Left colon (tissue), 2 donors: ENCODE measurements at places on chromosomes 3 and 15. TPM values are rescaled to one million over a fixed set of nuclear protein-coding genes. Genes with fewer than 3 reads are reported as not detected.

DNA sequence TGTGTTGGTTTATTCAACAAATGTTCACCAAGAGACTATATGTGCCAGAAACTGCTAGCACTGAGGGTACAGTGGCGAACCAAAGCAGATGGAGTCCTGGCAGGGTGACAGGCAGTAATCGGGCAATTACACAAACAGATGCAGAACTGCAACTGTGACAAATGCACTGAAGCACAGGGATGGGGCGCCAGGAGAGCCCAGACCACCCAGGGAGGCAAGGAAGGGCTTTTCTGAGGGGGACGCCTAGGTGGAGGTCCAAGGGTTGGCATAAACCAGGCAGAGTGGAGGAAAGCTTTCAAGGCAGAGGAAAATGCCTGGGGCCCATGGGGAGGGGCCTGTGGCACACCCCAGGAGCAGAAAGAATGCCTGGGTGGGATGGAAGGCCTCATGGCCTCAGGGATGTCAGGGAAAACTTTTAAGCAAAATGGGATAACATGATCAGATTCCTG is 5.5 kb downstream of the DIS3L start:
- no peak for DNase-seq

Gene GPR62
- total RNA-seq, result not detected

- DNase-seq, result no peak
Measured at GRCh38 chr3:51712511-51712931, 5.7 kb downstream of the GRM2 start.

Gene ATP10A
- total RNA-seq, result 1.4 TPM

DNA sequence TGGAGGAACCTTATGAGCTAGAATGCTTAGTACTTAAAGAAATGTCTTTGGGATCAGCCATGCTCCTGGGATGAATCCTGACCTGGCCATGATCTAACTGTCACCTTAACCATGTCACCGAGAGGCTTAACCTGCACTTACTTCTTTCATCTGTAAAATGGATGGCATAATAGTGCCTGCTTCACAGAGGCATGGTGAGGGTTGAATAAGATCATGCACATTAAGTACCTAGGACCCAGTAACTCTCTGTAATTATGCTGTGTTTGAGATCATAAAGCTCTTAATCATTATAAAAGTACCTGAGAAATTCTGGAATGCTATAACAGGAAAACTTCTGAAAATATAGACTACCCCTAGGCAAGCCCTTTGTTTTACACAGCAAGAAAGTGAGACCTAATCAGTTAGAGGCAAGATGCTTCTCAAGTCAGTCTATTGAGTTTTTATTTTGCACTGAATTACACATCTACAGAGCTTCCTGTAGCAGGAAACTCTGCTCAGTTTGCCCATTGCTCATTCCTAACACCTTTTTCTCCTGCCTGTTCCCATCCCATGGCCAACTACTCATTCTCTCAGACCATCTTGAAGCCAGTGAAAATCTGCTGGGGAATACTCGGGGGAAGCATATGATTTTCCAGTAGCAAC is 1015.5 kb upstream of the CFAP20DC start:
- DNase-seq, result no peak

DNA sequence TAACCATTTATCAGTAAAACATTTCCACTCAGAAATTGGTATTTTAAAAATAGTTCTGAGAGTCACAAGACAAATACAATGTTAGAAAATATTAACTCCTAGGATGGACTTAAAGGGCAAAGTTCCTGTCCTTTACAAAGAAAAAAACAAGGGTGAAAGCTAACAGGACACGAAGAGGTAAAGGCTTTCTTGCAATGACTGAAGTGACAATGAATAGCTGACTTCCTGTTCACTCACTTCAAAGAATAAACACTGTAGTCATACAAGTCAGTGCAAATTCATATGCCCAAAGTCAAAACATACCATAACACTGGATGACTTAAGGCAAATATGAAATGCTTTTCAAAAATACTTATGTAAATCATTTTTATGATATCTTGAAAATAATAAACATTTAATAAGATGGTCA is 1389.8 kb upstream of the ALCAM start:
- no peak for DNase-seq

- DNase-seq, result no peak
Measured at GRCh38 chr3:22349215-22349851, 598.3 kb upstream of the ZNF385D start.

Gene THSD4
- 45.5 TPM for total RNA-seq

DNA sequence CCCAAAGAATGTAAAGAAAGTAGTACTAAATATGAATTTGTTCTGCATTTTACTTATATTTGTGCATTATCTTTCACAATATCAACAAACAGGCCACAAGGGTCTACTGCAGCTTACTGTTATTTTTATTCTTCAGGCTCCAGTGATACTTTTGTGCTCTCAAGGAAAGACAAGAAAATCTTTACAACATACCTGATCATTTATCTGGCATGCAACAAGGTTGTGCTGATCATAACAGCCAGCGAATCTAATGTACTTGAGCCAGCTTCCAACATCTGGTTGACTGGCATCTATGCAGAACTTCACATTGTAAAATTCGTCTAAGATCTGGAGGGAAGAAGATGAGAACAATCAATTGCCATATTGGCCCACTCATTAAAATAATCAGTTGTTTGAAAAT is 520.0 kb downstream of the MECOM start:
- DNase-seq, result no peak

GRCh38 chr15:85030301-85030929 is 48.8 kb downstream of the PDE8A start:
- DNase-seq, result no peak

GRCh38 chr3:130480736-130481135 is 36.2 kb upstream of the COL6A6 start:
- no peak for DNase-seq

DNA sequence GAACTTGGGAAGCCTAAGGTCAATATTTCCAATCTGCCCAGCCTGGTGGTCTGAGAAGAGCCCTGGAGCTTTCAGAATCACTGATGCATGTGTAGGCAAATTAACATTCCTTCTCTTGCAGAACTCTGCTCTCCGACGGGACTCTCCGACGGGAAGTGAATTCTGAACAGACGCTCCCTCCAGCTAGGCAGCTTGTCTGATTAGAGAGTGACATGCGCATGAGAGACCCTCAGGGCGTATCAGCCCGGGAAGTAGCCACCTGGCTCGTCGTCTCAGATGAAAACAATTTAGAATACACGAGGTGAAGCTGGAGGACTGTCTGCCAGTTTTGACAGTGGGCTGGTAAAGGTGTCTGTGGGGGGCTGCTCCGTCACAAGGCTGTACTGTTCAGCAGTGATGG is 103.1 kb downstream of the DGKG start:
- DNase-seq, result no peak

DNA sequence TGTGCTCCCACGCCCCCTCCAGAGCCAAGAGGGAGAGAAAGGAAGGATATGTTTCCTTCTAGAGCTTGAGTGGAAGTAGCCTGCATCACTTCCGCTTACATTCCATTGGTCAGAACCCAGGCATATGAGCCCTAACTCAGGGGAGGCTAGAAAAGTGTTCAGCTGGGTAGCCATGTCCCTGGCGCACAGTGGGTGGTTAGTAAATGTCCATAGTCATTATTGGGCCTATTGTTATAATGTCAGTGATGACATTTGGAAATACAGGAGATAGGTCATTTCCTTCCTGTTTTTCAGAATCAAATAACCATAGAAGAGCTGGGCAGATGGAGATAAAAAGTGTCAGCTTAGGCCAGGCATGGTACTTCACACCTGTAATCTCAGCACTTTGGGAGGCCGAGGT is 27.3 kb downstream of the CD276 start:
- DNase-seq, result no peak

DNA sequence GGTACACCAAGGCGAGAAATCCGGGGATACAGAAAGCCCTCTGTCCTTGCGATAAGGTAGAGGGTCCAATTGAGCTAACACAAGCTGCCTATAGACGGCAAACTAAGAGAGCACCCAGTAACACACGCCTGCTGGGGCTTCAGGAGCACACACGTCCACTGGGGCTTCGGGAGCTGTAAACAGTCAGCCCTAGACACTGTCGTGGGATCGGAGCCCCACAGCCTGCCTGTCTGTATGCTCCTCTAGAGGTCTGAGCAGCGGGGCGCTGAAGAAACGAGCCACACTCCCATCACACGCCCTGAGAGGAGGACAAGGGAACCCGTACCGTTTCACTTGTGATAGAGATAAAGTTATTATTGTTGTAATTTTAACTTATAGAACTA is 486 bp downstream of the SAMMSON start:
- DNase-seq, result no peak

DNA sequence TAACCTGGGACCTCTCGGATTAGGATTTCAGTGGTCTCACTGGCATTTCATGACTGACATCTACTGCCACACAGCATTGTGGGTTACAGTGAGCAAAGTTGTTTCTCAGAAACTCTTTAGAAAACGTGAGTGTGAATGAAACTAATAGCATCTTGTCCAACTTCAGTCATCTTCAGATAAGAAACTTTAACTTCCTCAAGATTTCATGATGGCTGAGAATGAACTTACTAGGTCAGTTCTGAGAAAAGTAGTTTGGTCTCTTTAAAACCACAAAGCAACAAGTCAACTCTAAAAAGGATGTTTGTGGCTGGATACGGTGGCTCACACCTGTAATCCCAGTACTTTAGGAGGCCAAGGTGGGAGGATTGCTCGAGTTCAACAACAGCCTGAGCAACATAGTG is 14.2 kb upstream of the HOMER2 start:
- DNase-seq, result no peak

DNA sequence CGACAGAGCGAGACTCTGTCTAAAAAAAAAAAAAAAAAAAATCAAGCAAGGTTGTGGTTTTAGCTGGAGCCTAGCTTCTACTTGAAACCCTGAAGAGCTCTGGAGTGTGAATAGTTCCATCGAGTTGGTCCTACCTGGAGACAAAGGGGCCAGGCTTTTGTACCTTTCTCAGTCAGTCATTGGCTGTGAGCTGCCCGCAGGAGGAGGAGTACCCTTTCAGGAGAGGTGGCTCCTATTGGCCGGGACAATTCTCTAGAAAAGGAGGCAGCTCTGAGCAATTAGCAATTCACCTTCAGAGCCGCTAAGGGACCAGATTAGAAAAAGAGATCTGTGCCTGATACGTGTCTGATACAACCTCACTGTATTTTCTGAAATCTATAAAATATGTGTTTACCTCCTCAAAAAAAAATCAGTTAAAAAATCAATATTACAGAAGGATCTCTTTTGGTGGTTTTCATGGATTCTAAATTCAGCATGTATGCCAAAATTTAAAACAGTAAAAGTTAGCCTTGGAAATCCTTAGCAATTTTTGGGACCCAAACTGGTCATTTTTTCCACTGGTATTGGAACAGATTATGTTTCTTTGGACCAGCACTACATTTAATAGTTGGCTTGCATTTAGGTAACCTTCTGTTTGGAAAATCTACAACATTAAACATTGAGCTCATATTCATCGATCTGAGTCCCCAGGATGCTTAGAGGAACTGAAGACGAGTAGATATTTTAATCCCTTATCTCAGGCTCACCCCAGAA is 29.7 kb upstream of the PDCD6IP start:
- DNase-seq, result no peak

- no peak for DNase-seq
Measured at GRCh38 chr3:79245284-79246138, 522.3 kb downstream of the ROBO1 start.

Gene NBEAL2
- 51.4 TPM for total RNA-seq

DNA sequence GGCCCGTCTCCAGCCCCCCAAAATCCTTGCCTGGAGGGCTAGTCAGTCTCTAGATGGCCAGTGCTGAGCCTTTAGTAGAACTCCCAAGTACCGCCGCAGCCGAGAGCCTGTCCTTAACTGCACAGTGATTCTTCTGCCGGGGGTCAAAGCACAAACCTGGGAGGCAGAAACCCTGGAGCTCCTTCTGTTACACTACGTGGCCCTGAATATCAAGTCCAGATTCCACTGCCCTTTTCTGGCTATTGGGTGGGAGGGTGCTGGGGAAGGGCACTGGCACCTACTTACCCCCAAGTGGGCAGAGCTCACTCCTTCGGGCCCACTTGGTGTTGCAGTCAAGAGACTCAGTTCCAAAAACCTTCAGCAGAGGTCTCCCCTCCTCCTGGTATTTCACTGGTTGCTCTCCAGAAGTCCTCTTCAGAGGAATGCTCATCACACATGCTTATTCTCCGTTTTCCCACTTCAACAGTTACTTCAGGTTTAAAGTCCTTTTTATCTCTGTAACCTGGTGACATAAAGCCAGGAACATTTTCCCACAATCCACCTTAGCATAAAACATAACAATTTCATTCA is 10.8 kb downstream of the PDHB start:
- DNase-seq, result no peak

DNA sequence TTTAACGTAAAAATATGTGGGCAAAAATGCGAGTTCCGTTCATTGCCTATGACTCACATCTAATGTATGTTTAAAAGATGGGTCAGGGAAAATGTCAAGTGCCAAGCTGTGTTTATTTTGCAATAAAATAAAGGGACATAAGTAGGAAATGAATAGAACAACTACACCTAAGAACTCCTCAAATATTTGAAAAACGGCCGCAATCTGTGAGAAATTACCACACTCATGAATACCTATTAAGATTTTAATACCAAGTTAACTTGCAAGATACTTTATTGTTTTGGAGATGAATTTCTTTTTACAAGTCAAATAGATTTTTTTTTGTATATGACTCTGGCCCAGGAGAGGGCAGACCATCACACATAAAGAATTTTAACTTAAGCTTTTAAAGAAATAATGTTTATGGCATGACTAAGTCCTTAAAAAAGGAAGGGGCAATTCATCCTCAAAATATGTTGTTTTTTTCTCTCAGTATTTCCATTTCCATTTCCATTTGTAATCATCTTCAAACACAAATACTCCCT is 152.7 kb downstream of the SUCNR1 start:
- no peak for DNase-seq

DNA sequence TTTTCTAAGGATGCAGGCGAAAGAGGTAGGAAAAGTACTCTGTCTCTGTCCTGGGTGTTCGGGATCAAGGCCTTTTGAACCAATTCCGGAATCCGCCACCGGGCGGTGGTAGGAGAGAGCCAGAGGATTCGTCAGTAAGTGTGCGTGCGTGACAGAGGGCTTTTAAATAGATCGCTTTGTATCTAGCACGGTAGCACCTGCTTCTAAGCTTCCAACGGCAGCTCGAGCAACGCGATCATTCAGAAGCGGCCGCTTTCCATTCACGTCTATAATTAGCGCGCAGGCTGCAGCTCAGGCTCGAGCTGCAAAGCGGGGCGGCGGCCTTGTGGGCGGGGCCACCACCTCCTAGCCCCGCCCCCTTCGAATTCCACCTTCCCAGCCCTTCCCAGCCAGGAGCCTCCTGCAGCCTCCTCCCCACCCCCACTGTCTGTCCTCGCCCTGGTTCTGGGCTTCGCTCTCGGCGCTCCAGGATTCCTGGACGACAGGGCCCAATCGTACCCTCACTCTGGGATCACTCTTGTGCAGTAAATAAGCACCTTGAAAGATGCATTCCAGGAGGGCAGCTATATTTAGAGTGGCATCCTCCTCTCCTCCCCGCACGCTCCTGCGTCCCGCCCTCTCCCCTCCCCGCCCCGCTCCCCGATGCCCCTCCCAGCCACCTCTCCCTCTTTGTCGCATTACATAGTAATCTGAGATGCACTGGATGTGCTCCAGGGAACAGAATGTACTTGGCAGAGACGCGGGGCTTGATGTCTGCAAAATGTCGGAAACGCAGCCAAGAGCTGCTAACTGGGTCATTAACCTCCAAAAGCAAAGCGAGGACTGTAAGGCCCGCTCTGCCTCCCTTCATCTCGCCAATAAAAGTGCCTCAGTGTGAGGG is 224.1 kb upstream of the TPRG1 start:
- DNase-seq, result peak; percentile 96

Gene CACNA2D2
- total RNA-seq, result 1.9 TPM

- peak; percentile 76 for DNase-seq
Measured at GRCh38 chr15:59622289-59622688, 10.7 kb downstream of the GCNT3 start.
